Motor neuron (in vitro differentiated cells): ENCODE measurements at places on chromosomes 4 and X. TPM values are rescaled to one million over a fixed set of nuclear protein-coding genes. Genes with fewer than 3 reads are reported as not detected.

Gene VGLL1
- not detected in 2 replicates for total RNA-seq

Gene CT45A3
- total RNA-seq: not detected in 2 replicates

Gene SATL1
- total RNA-seq: 0.76 and 1.1 TPM in 2 replicates

Gene SPANXA2
- total RNA-seq: not detected in 2 replicates

Gene COX7B
- total RNA-seq: 724 and 769 TPM in 2 replicates

Gene TLR7
- total RNA-seq: 0.19 TPM in 1 of 2 replicates, not detected in the other

Gene HPSE
- total RNA-seq: 0.89 and 1.4 TPM in 2 replicates

Gene HERC6
- total RNA-seq: 0.38 and 0.63 TPM in 2 replicates

DNA sequence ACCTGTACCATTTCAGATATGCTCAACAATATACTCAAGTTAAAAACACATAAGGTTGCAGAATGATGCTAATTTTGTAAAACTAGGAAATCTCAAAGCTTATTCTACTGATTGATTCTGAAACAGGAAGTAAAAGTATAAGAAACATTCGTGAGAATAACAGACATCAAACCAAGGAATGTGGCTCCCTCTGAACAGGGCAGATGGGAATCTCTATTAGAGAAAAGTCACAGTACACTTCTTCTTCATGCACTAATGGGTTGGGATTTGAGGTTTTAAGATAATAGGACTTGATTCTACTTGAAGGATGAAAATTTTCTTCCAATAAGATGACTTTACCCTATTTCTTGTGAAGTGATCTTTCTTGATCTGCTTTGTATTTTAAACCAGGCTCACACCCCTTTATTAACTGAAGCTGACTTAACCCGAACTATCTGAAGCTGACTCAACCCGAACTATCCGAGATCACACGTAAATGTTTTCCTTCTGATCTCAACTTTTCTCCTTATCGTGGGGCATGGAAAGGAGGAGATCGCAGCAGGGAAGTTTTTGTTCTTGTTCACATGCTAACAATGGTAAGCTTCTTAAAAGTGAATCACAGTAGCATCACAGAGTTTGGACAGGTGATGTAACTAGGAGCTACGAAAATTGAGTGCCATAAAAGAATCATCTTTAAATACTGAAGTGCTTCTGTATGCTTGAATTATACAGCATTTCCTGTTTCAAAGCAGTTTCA, 363.1 kb upstream of the ZFP42 start:
- no peak for ATAC-seq

DNA sequence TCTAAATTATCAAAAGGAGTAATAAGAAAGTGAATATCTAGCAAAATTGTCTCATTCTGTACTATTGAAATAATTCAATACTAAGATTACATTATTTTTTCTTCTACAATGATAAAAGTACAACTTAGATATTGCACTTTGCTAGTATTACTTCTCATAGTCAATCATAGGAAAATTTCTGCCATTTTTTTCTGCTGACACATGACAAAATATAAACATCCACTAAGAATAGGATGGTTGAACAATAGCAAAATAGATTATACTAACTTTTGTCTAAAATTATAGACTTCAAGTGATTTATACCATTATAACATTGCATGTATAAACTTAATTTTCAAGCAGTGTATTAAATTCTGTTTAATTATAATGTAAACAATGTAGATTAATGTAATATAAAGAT, 540.2 kb downstream of the PDHA2 start:
- no peak for ATAC-seq

- ATAC-seq: peak; percentile 29
Measured at GRCh38 chrX:97057349-97057909, 173.7 kb downstream of the RPA4 start.

- ATAC-seq: peak; percentile 14
Measured at GRCh38 chr4:139015948-139016471, 429 bp downstream of the NOCT start.

DNA sequence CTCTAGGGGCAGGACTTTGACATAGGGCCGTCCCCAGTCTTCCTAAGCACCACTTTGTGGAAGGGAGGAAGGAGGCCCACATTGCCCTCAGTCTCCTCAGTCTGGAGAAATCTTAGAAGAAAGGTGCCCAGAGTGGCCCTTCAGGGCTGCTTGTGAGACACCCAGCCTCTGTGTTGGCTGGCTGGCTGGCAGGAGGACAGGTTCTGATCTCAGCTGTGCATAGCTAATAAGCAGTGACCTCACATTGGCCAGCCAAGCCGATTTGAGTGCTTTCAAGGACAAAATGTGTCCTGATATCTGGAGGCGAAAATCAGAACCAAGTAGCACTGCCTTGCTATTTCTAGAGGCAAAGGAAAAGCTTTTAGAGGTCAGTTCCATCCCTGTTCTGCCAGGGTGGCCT, 211.5 kb downstream of the BCOR start:
- no peak for ATAC-seq

DNA sequence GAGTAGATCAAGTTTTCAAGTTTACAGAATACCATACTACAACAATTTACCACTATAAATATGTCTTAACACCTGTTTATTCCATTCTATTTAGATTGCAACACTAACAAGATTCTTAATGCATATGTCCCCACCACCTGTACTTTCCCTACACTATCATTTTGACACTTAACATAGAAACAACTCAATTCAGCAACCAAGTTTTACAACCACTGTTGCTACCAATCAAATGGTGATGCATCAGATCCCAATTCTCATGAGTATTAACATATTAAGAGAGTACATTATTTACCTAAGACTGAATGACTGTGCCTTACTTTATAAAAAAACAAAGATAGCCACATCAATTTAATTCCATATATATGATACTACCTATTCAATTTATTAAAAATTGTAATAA, 49.4 kb downstream of the EIF4E start:
- no peak for ATAC-seq

- ATAC-seq: no peak
Measured at GRCh38 chr4:111712093-111712677, 433.1 kb upstream of the FAM241A start.

- ATAC-seq: no peak
Measured at GRCh38 chrX:102723456-102723855, 2.9 kb downstream of the GPRASP3 start.

GRCh38 chr4:142778900-142779299, 67.2 kb downstream of the INPP4B start:
- ATAC-seq: no peak

DNA sequence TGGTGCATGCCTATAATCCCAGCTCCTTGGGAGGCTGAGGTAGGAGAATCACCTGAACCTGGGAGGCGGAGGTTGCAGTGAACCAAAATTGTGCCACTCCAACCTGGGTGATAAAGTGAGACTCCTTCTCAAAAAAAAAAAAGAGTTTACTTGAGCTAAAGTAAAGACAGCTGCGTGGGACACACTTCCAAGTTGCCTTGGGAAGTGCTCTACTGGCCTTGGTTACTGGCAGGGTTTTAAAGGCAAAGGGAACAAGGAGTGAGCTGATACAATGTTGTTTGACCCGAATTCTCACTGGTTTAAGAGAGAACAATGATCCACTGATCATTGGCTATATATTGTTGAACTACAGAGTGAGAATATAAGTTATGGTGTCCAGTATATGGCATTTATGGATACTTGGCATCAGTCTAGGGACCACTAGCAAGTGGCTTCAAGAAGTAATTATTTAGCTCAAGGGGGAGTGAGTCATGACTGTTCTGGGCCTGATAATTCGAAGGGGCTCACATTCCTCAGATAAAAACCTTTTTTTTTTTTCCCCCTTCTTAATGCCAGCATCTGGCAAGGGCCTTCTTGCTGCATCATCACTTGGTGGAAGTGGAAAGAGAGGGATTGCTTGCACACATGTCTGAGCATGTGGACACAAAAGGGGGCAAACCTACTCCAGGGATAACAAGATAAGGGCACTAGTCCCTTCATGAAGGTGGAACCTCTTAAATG, 32.3 kb downstream of the GRK4 start:
- no peak for ATAC-seq

GRCh38 chrX:115174548-115174947, 14.7 kb upstream of the RBMXL3 start:
- no peak for ATAC-seq

DNA sequence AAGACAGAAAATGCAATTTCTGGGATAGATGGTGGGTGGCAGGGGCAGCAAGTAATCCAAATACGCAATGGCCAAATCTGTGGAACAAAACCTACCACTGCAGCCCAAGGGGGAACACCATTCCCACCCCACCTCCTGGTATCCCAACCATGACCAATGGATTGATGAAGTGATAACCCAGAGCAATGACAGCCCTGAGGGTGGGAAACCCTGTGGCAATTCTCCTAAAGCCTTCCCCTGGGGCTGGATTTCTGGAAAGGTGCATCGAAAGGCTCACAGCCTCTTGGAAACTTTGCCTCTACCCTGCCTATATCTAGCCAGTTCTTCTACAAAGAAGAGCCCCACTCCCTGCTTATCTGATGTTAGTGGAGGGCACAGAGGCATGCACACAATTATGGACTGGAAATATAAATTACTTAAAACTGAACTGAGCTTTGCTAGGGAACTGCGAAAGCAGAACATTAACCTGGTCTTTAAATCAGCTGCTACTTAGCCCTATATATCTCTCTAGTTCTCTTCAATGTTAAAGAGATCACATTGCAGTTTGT, 59.9 kb upstream of the TXK start:
- ATAC-seq: no peak

DNA sequence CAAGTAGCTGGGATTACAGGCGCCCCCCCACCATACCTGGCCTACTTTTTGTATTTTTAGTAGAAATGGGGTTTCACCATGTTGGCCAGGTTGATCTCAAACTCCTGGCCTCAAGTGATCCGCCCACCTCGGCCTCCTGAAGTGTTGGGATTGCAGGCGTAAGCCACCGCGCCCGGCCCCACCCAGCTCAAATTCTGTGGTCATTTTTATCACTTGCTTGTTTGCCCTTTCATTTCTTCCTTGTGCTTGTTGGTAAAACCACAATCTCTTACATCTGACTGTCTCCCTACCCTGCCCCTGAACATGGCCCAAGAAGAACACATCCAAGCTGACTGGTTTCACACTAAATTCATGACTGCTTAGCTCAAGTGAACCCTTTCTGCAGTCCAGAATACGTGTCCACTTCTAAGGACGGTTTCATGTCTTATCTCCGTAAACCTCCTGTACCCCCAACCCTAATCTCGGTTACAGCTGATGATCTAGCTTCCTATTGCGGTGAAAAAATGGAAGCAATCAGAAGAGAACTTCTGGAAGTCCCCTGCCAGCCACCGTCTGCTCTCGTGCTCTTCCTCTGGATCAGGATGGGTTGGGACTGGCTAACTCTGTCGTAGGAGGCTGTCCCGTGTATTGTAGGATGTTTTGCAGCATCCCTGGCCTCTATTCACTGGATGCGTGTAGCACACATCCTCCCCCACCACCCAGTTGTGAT, 5.4 kb upstream of the RS1 start:
- no peak for ATAC-seq

- ATAC-seq: no peak
Measured at GRCh38 chrX:39456894-39457604, 640.7 kb downstream of the BCOR start.

GRCh38 chrX:11566789-11567188, 98.9 kb downstream of the ARHGAP6 start:
- no peak for ATAC-seq

GRCh38 chrX:72408885-72409284, 103.2 kb upstream of the CITED1 start:
- ATAC-seq: no peak
